ENCODE measurements at places on chromosomes 3 and 15.

GRCh38 chr3:120289636-120290035, 4.6 kb upstream of the GPR156 start:
- no peak for DNase-seq

- DNase-seq, result no peak
These were observed 614 bp downstream of the CHCHD6 start for GRCh38 chr3:126704494-126705214.

DNA sequence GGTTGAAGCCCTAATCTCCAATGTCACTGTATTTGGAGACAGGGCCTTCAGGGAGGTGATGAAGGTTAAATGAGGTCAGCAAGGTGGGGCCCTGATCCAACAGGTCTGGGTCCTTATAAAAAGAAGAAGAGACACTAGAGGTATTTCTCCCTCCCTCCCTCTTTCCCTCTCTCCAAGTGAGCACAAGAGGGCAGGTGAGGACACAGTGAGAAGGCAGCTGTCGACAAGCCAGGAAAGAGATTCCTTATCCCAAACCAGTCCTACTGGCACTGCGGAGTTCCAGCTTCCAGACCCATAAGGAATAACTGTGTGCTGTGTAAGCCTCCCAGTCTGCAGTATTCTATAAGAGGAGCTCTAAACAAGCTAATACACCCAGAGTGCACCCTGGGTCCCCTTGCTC, 134.7 kb downstream of the ADAMTS17 start:
- no peak for DNase-seq

DNA sequence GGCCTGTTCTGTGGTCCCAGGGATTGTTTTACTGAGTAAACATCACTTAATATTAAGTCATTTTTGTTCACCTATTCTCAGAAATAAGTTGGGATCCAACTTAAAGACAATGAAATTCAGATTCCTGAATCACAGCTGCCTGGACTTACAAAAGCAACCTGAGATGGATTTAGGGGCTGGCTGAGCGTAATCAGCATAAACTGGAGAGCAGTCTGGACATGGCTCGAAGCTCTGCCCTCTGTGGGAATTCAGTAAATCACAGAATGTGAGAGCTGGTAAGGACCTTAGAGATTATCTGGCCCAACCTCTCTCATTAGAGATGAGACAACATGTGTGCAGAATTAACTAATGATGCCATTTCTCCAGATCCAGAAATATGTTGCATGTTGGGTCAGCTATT, 23.7 kb downstream of the CCDC80 start:
- DNase-seq, result no peak

- no peak for DNase-seq
These were observed 118.5 kb downstream of the DUT start for GRCh38 chr15:48449734-48450133.

- DNase-seq, result no peak
These were observed 15.3 kb upstream of the RPL32 start for GRCh38 chr3:12856626-12857025.

DNA sequence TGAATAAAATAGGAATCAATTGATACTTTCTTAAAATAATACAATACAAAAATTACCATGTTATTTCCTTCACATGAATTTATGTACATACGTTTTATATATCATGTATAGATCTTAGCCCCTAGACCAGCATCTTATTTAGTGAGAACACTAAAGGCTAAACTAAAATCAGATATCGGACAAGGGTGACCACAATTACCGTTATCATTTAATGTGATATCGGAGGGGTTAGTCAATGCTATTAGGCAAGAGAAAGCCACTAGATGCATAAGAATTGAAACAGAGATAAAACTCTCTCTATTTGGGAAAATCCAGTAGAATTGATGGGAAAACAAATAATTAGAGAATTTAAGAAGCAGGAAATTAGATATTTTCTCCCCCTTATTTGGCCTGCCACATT, 46.5 kb upstream of the TIMP4 start:
- DNase-seq, result no peak

- DNase-seq, result no peak
These were observed 781 bp upstream of the CYP1A1 start for GRCh38 chr15:74725845-74726773.

- DNase-seq, result no peak
These were observed 29.7 kb downstream of the CCDC13 start for GRCh38 chr3:42743204-42743995.

DNA sequence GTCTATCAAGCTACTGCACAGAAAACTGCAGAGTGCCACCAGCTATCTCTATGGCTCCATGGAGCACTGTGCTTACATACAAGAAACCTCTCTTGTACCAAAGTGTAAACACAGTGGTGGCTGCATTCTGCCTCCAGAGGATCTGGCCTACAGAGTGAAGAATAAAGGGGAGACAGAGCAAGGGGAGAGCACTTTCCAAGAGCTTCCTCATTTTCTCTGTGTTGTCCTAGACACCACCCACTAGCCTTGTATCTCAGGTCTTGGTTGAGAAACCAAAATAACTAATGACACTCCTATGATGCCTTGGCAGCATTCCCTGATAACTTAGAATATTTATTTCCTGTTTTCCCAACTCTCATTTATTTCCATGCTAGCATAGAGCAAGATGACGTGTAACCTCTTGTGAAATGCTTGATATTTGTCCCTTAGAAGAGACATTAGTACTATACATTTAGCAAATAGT, 56.9 kb upstream of the PHLDB2 start:
- DNase-seq, result peak; percentile 85
